ENCODE measurements at places on chromosomes 13 and 19. TPM values are rescaled to one million over a fixed set of nuclear protein-coding genes. Genes with fewer than 3 reads are reported as not detected.
A peak's percentile ranks its signal among the peaks of the same experiment; 100 is the strongest.

DNA sequence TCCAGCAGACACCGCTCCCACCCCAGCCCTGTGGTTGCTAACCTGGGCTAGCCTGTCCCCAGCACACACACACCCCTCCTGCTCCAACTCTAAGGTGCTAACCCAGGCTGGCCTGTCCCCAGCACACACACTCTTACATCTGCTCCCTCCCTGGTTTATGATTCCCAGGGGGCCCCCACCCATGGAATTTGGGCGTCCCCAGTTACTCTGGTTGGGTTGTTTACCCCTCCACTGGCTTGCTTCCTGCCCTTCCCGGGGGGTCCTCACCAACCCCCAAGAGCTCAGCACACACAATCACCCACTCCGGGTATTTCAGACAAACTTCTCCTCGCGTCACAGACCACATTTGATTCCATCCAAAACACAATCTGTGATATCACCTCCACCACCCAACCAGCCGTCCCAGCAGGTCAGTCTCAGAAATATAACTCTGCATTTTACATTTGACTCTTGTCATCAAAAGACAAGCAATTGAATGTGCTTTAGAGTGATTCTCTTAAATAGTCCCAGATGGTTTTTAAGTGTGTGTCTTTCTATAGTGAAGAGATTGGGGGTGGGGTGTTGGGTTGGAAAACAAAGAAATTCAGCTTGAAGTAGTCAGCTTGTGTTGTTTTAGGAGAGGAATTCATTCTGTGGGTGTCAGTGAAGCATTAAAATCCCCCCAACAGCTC, 20.1 kb downstream of the COL4A2 start:
- DNase-seq = peak; percentile 57

DNA sequence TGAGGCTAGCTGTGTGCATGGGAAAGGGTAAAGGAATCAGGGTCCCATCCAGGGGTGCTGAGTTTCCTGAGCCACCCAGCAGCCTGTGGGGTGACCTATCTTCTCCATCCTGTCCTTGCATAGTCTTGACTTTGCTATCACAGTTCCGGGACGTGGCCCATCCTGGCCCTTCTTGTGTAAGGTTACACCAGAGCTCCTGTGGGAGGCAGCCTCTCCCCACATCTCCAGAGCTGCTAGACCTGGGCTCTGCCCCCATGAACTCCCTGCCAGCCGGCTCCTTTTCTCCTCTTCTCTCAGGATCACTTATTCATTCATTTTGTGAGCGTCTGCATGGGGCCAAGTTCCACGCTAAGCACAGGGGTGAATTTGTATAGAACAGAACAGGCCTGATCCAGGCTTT, 238.9 kb downstream of the TSHZ3 start:
- peak; percentile 70 for DNase-seq

- no peak for DNase-seq
Measured at GRCh38 chr19:39483141-39483540, 2.5 kb downstream of the TIMM50 start.

DNA sequence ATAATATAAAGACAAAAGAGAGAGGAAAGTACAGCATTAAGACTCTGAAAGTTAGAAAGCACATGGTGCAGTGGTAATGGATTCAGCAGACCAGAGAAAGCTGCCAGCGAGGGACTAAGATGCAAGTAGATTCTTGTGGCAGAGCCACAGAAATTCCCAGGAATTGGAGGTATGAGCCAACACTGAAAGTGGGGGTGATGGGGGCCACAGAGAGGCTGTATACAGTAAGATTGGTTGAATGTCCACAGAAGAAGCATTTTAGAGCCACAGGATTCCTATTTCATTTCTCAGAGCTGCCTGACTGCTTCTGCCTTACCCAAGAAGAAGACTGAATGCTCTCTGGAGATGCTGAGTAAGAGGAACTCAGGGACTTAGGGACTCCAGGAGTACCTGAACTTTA, 295.0 kb downstream of the LMO7 start:
- no peak for DNase-seq

DNA sequence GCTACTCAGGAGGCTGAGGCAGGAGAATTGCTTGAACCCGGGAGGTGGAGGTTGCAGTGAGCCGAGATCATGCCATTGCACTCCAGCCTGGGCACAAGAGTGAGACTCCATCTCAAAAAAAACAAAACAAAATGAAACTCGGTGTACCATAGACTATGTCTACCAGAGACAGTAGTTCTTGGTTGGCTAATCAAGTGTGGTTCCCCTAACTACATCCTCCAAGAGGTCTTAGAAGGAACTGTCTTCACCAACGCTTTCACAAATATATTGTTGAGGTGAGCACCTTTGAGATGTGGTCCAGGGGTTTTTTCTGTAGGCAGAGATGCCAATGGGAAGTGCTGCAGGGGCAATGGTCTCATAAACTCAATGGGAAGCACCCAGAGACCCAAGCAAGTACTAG, 48.0 kb downstream of the RFC3 start:
- DNase-seq = no peak

GRCh38 chr13:94115054-94115453, 364.4 kb downstream of the DCT start:
- no peak for DNase-seq

DNA sequence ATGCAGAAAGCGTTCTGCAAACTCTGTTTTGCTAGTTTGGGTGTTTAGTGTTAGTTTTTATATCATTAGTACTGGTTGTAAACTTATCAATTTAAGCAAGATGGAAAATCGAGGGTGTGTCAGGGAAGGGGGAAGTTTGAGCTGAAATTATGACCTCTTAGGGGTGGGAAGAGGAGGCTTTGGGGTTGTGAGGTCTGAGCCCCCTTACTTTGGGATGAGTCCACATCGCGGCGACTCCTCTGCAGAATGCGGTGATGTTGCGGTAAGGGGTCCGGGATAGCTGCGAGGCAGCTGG, 743 bp upstream of the NDUFS7 start:
- DNase-seq = no peak

Gene C5AR1
- not detected for total RNA-seq

Gene ZNF132
- total RNA-seq = 6.1 TPM

All from GM23248 (cell line).